GF-D8 (cell line): ENCODE measurements at places on chromosomes 4 and X.

DNA sequence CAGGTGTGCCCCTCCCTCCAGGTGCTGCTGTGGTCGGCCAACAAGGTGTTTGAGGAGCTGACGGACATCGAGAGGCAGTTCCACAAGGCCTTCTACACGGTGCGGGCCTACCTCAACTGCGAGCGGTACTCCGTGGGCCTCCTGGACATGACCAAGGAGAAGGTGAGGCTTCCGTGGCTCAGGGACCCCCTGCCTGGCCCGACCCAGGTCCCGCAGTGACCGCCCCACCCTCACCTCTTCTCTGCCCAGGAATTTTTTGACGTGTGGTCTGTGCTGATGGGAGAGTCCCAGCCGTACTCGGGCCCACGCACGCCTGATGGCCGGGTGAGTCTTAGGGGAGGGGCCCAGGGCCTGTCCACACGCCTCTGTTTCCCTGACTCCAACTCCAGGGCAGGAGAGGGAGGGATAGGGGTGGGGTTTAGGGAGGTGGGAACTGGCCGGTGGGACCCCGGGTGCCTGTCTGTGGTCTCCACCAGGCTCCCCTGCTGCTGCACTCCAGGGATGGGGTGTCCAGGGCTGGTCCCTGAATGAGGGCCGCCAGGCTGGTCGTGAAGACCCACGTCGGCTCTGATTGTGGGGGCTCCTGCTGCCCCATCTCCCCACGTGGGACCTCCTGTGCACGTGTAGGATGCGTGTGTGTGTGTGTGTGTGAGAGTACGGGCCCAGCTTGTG, 20.1 kb downstream of the ATP5ME start:
- no peak for DNase-seq

DNA sequence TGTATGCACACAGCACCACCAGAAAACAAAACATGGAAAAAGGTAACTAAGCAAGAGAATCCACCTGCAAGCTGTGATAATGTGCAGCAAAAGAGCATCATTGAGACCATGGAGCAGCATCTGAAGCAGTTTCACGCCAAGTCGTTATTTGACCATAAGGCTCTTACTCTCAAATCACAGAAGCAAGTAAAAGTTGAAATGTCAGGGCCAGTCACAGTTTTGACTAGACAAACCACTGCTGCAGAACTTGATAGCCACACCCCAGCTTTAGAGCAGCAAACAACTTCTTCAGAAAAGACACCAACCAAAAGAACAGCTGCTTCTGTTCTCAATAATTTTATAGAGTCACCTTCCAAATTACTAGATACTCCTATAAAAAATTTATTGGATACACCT, 90.2 kb downstream of the TET2 start:
- no peak for DNase-seq

DNA sequence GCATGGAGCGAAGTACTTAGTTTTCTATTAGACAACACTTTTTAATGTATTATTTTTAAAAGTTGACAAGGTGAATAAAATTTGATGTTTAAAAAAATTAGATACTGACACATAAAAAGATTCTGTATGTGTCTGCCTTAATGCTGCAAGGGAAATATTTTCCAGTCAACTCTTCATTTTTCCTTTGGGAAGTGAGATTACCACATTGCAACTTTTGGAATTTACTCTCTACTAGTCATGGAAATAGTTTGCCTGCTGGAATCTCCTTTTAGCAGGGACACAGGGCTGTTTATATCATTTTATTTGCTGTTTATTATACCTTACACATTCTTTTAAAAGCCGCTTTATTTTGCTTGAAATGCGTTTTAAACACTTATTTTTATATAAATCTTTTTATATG, 135.1 kb downstream of the MID1 start:
- no peak for DNase-seq

DNA sequence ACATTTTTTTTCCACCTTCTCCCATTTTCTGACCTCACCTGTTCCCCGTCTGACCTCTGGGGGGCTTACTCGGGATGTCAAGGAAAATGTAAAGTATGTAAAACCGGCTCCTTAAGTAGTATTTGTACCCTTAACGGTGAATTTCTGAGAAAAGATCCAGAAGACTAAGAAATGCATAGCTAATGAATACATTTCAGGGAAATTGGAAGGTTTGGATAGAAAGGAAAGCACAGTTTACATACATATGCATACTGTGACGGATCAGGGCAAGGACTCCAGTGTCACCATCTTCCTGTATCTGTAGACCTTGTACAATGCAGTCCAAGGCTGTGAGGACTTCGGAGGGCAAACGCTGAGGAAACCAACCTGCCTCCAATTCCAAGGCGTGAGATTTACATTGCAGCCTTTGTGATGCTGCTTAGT, 2185.9 kb upstream of the TENM3 start:
- no peak for DNase-seq

DNA sequence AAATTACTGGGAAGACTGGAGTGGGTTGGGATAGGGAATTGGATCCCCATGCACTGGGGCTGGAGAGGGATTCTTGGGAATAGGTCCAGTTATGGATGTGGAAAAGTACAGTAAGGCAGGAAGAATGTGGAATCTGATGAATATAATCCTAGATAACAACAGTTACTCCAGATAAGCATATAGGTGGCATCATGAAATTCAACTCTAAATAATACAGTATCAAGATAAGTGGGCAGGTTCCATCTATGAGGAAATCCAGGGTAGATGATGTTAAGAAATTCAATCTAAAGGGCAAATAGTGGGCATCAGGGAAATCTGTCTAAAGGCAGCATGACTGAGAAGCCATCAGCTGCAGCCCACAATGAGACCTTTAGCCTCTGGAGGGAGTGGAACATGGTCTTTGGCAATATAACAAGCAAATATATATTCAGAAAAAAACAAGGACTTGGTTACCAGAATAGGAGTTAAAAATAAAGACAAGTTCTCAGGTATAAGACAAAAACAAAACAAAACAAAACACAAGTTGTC, 1.2 kb downstream of the DTHD1 start:
- no peak for DNase-seq

DNA sequence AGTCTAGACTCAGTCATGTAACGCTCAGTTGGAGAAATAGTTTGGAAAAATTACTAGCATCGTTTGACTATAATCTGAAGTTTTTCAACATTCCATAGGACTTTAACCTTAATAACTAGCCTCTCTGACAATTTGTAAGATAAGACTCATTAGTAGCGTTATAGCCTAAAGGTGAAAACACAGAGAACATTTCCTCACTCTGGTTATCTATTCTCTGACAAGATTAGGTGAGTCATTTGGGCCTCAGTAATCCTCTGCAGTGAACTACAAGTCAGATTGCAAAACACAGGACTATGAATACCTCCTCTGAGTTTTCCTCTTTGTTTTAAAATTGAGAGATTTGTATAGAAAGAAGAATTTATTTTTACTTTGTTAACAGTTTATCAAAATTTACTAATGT, 31.8 kb upstream of the PDLIM5 start:
- no peak for DNase-seq

DNA sequence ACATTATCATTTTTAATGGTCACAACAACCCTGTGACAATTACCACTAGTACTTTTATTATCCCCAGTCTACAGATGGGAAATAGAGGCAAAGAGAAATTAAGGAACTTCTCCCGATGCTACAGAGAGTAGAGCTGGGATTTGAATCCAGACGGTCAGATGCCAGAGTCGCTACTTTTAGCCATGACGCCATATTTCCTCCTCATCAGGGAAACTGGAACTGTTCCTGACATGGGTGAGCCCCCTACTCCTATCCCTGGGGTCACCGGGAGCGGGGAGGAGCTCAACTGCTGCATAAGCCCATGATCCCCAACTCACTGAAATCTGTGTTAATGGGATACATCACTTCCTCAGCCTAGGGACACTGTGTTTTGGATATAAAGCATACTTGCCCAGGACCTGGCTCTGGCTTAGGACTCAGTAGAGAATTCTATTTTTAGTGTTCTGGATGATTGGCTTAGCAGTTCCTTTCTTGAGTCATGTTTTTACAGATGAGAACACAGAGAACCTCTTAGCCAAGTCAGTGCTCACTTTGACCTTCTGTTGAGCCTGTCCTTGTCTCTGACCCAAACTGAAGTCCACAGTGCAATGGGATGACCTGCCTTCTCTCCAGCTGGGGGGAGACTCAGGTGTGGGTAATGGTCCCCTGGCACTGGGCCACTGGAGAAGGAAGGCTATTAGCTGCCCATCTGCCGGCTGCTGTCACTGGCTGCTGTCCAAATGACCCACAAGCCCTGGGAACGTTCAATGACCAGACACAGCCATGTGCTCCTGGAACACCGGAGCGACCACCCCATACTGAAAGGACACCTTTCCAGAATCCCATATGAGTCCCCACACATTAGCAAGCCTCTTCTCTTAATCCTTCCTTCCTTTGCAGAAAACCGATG, 90.8 kb upstream of the SHISA3 start:
- DNase-seq = no peak

GRCh38 chr4:141573678-141574077, 62.7 kb upstream of the IL15 start:
- no peak for DNase-seq
